IPS-NIHi11 (cell line): ENCODE measurements at places on chromosomes 1 and 21.

DNA sequence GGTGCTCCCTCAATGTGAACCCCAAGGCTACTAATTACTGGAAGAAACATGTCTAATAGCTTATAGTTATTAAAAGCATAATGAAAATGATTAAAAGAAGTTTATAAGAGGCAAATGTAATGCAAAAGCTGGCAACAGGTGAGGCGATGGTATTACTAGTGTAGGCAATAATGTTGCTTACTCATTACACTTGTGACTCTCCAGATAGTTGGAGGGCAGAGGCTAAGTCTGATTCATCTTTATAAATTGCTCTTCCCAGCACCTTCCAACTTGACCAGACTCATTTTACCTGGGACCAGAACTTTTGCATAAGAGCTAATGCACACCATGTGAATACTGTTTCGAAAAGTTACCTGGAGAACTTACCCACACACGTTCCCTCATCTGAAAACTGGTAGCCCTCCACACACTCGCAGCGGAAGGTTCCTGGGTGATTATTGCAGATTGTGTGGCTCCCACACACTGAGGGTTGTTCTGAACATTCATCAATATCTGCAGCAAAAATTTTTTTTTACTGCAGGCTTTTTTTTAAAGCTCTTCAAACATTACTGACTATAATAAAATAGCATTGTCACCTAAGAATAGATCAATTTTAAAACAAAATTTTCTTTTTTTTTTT is 48.0 kb downstream of the NID1 start:
- no peak for DNase-seq

DNA sequence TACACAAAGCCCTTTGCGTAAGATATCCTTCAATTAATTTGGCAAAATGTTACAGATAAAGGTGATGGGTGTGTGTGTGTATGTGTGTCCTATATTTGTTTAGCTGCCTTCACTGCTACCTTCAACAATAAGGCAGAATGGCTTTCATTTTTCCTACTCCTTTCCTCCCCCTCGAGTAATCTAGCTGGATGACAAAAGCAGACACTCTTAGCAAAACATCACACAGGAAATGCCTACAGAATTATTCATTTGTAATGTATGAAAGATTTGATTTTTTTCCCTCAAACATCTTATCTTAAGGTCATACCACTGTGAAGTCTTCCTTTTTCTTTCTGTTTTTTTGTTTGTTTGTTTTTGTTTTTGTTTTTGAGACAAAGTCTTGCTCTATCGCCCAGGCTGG is 10.6 kb downstream of the PTPN22 start:
- no peak for DNase-seq

- DNase-seq: no peak
These were observed 13.6 kb downstream of the RD3 start for GRCh38 chr1:211478376-211478775.

DNA sequence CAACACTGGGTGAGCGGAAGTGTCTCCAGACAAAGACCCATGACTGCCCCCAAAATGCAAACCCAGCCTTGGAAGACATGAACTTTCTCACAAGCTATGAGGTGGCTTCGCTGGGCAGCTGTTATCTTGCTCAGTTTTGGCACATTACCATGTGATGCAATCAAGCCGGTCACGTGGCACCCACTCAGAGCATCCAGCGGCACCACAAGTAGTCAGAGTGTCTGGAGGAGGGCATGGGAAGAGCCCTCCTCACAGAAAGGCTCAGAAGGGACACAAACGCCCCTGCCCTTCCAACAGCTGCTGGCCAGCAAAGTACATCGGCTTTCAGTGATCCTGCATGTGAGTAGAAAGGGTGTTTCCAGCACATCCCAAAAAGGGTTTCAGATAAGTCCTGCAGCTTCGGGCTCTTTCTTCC is 145.5 kb upstream of the IRF2BP2 start:
- no peak for DNase-seq

DNA sequence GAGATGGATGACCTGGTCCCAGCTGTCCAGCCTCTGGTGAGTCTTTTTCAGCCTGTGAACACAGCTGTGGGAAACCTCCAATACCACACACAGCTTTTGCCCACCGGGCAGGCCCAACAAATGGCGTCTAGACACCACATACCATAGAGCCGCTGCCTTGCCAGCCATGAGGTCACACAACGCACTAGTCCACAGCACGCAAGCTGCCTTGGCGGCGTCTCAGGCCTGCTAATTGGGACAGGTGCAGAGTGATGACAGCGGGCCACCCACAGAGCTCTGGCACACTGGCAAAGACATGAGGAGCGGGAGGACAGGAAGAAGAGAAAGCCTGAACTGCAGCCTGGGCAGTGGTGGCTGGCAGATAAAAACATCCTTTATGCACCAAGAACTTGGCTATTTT is 125.5 kb downstream of the ADAMTS1 start:
- DNase-seq: no peak

DNA sequence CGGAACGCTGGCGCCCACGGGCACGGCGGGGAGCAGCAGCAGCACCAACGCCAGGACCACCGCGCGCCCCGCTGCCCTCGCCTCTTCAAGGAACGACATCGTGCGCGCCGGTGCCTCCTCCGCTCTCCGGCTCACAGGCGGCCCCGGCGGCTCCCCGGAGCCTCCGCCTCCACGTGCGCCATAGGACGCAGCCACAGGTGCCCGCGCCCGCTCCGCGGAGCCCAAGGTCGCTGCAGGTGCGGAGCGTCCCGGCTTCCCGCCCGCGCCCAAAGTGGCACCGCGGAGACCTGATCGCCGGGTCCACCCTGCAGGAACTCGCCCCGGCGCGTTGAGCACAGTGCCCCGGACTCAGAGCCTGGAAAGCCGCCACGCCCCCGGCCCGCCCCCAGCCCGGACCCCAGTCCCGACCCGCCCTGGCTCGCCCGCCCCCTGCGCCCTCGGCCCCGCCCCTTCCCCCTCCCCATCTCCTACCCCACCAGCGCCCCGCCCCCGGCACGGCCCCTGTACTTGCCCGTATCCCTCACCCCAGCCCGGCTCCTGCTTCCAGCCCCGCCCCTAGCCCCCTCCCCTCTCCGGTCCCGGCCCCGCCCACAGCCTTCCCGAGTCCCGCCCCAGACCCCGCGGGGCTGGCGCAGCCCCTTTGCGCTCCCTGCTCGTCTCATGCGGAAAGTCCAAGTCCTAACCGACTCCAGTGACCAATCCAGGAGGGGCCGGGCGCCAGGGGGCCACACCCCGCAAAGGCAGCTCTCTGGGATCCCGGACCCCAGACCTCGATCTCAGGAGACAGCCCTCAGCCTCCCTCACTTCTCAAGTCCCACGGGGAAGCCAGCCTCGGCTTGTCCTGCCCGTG is at the start of gene MEGF6:
MEGF6 (minus strand) TSS at position 339 of the 850 bp plus-strand sequence; CDS start at position 99, 240 bp downstream.
- DNase-seq: peak; percentile 99
